Panc1 (cell line): ENCODE measurements at places on chromosomes 11 and 22. TPM values are rescaled to one million over a fixed set of nuclear protein-coding genes. Genes with fewer than 3 reads are reported as not detected.

The DDX25 gene
- total RNA-seq: 0.15 TPM

The OR52A1 gene
- total RNA-seq: not detected

The C11orf21 gene
- 0.31 TPM for total RNA-seq

The CECR2 gene
- total RNA-seq: 3.6 TPM

The OR51E2 gene
- not detected for total RNA-seq

The SCN4B gene
- 0.33 TPM for total RNA-seq

The EMID1 gene
- total RNA-seq: 1.1 TPM

The OR2D3 gene
- not detected for total RNA-seq

The MYBPC3 gene
- not detected for total RNA-seq
